ENCODE measurements at places on chromosomes 2 and 18. TPM values are rescaled to one million over a fixed set of nuclear protein-coding genes. Genes with fewer than 3 reads are reported as not detected.

ONECUT2 gene
- total RNA-seq = not detected

ARHGAP25 gene
- 117 TPM for total RNA-seq

FAM237A gene
- total RNA-seq = not detected

PID1 gene
- total RNA-seq = 0.11 TPM

FER1L5 gene
- not detected for total RNA-seq

SPP2 gene
- total RNA-seq = not detected

ACTG2 gene
- total RNA-seq = 0.43 TPM

SGO2 gene
- 37.4 TPM for total RNA-seq

PTRHD1 gene
- 17.3 TPM for total RNA-seq

- H3K4me1 ChIP-seq = no peaks in the 10 kb centered on the region
- no peak overlapping the region for H3K4me3 ChIP-seq
- no peak overlapping the region for H3K27ac ChIP-seq
- no peaks in the 10 kb centered on the region for H3K36me3 ChIP-seq
- DNase-seq = peak; percentile 24
Measured at GRCh38 chr2:240235149-240235803, 94.8 kb upstream of the OTOS start.

DNA sequence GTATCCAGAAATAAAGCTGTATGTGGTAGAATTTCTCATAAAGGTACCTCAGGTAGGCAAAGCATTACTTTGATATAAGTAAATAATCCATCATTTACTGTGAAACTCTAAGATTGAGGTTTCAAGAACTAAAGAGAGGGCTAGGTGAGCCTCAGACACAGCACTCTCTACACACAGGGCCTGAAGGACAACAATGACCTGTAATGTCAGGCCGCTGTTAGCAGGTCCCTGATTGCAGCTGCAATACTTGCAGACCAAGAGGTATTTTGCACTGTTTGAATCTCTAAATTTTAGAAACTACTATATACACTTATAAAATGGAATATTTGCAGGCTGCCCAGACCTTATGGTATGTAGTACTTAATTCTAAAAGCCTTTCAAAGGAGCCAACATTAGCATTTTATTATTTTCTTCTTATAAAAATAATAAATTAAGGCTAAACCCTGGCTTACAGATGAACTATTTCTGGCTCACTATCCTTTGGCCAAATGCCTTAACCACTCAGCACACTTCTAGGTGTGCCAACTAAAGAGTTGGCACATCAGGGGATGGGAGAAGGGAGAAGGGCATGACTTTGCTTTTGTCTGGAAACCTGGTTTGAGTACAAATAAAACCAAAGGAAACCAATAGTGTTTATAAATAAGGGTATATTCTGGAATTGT is 66.7 kb upstream of the SLC39A10 start:
- no peak overlapping the region for H3K27ac ChIP-seq
- no peak overlapping the region for H3K4me3 ChIP-seq
- H3K36me3 ChIP-seq = peaks cover 2% of the 10 kb centered on the region
- H3K27me3 ChIP-seq = no peaks in the 10 kb centered on the region
- peaks cover 14% of the 10 kb centered on the region for H3K4me1 ChIP-seq

DNA sequence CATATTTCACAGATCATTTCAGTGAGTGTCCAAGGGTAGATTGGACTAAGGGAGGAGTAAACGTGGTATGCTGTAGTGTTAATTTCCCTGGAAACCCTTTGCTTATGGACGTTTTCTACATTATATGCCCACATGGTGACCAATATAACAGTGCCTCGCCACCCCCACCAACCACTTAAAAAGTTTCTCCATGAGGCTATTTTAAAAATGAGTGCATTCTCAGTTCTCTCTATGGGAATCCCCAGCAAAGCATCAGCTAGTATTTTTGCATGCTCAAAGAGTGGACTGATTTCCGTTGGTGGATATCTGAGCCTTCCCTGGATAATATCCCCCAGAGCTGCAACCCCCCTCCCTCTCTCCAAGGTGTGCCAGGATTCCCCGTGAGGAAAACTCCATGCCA is 73.2 kb downstream of the TGFA start:
- no peaks in the 10 kb centered on the region for H3K27me3 ChIP-seq
- H3K36me3 ChIP-seq = peaks cover 3% of the 10 kb centered on the region
- no peak for DNase-seq
- H3K4me1 ChIP-seq = no peaks in the 10 kb centered on the region

DNA sequence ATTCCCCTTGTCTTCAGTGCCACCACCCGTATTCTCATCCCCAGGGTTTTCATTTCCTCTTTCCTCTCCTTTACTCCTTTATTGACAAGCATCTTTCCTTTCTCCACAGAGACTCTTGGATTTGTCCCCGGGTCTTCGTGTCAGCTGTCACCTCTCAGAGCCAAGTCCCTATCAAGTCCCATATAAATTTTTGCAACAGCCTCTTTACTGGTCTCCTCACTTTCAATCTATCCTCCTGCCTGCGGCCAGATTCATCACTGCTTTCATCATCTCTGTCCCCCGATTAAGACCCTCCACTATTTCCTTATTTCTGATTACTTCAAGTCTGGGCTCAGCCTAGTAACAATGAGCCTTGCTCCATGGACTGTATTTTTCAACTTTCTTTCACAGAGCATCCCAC is 113.8 kb downstream of the CTAGE1 start:
- H3K27me3 ChIP-seq = no peaks in the 10 kb centered on the region
- H3K27ac ChIP-seq = no peak overlapping the region
- H3K36me3 ChIP-seq = no peaks in the 10 kb centered on the region
- no peak overlapping the region for H3K4me3 ChIP-seq
- no peaks in the 10 kb centered on the region for H3K4me1 ChIP-seq
- DNase-seq = no peak

DNA sequence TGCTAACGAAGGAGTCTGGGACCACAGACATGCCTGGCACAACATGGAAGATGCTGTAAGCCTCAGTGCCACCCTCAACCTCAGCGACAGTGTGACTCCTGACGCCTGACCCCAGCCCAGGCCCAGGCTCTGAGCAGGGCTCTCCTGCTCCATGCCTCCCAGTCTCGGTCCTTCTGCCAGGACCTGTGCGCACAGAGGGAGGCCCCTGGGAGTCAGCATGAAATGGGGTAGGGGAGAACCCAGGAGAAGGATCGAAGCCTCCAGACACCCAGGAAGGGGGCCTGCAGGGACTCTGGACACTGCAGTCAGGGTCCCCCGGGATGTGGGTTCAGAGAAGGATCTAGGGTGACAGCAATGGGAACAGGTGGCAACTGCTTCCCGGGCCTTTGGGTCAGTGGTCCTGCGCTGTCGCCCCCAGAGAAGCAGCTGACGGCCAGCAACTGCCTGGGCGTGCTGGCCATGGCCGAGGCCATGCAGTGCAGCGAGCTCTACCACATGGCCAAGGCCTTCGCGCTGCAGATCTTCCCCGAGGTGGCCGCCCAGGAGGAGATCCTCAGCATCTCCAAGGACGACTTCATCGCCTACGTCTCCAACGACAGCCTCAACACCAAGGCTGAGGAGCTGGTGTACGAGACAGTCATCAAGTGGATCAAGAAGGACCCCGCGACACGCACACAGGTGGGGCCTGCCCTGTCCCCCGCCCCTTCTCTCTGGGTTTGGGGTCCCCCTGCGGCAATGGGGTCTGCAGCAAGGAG is 233.9 kb downstream of the ATAD2B start:
- no peak overlapping the region for H3K4me3 ChIP-seq
- no peaks in the 10 kb centered on the region for H3K27me3 ChIP-seq
- no peak overlapping the region for H3K27ac ChIP-seq
- no peak for DNase-seq
- H3K4me1 ChIP-seq = no peaks in the 10 kb centered on the region

GRCh38 chr2:197024206-197024605 is 97.7 kb upstream of the PGAP1 start:
- no peaks in the 10 kb centered on the region for H3K27me3 ChIP-seq
- no peak overlapping the region for H3K27ac ChIP-seq
- DNase-seq = no peak
- H3K4me3 ChIP-seq = no peak overlapping the region

GRCh38 chr2:55839182-55839819 is 84.3 kb downstream of the EFEMP1 start:
- H3K4me3 ChIP-seq = no peak overlapping the region
- DNase-seq = no peak
- no peak overlapping the region for H3K27ac ChIP-seq

- H3K27ac ChIP-seq = peak overlapping the region; percentile 87
- H3K4me1 ChIP-seq = peaks cover 69% of the 10 kb centered on the region
- H3K36me3 ChIP-seq = peaks cover 19% of the 10 kb centered on the region
- DNase-seq = peak; percentile 64
Measured at GRCh38 chr2:8514796-8515758, 166.8 kb upstream of the ID2 start.

DNA sequence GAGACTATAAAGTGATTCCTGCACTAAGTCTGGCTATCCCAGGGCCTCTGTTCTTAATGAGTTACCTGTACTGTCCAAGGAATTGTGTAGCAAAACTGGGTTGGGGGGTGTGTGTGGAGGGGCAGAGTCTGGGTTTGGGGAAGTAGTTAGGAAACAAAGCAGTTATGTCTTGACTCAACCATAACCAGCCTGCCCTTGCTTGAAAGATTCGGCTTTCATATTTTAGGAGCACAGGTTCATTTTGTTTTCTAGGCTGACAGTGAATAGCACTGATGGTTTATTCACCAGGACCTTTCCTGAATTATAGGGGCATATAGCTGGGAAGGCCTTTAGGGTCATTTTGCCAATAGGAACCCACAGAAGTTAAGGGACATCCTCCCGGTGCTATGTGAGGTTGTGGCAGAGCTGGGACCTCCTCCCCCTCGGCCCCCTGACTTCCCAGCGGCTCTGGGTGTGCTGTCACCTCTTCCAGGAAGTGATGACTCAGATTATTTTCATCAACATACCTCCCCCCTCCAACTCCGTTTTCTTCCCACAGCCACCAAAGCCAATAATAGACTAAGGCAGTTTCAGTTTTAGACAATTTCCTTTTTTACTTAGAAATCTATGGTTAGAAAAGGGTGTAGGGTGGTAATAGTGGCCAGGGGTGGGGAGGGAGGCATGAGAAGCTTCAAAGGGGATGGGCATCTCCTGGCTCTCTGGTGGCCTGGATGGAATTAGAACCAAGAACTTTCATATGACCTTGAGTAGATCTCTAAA is 44.8 kb downstream of the SETBP1 start:
- DNase-seq = peak; percentile 62
- peak overlapping the region; percentile 55 for H3K27ac ChIP-seq
- H3K27me3 ChIP-seq = peaks cover 39% of the 10 kb centered on the region
- peaks cover 12% of the 10 kb centered on the region for H3K36me3 ChIP-seq
- peaks cover 54% of the 10 kb centered on the region for H3K4me1 ChIP-seq
- peak overlapping the region; percentile 52 for H3K4me3 ChIP-seq

- peaks cover 2% of the 10 kb centered on the region for H3K27me3 ChIP-seq
- no peak overlapping the region for H3K4me3 ChIP-seq
- peaks cover 3% of the 10 kb centered on the region for H3K4me1 ChIP-seq
- H3K27ac ChIP-seq = no peak overlapping the region
Measured at GRCh38 chr2:232611559-232612218, 21.7 kb upstream of the EFHD1 start.

DNA sequence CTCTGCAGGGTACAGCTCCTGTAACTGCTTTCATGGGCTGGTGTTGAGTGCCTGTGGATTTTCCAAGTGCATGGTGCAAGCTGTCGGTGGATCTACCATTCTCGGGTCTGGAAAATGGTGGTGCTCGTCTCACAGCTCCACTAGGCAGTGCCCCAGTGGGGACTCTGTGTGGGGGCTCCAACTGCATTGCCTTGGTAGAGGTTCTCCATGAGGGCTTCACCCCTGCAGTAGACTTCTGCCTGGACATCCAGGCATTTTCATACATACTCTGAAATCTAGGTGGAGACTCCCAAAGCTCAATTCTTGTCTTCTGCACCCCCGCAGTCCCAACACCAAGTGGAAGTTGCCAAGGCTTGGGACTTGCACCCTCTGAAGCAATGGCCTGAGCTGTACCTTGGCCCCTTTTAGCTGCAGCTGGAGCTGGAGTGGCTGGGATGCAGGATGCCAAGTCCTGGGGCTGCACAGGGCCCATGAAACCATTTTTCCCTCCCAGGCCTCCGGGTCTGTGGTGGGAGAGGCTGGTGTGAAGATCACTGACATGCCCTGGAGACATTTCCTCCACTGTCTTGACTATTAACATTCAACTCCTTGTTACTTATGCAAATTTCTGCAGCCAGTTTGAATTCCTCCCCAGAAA is 41.6 kb downstream of the EDAR start:
- no peaks in the 10 kb centered on the region for H3K27me3 ChIP-seq
- peaks cover 5% of the 10 kb centered on the region for H3K36me3 ChIP-seq
- no peaks in the 10 kb centered on the region for H3K4me1 ChIP-seq
- no peak overlapping the region for H3K27ac ChIP-seq
- no peak for DNase-seq
- no peak overlapping the region for H3K4me3 ChIP-seq

GRCh38 chr2:215998636-215999035 is 14.7 kb downstream of the MREG start:
- peaks cover 14% of the 10 kb centered on the region for H3K36me3 ChIP-seq
- no peak for DNase-seq
- H3K4me1 ChIP-seq = peaks cover 10% of the 10 kb centered on the region
- no peaks in the 10 kb centered on the region for H3K27me3 ChIP-seq
- no peak overlapping the region for H3K4me3 ChIP-seq

DNA sequence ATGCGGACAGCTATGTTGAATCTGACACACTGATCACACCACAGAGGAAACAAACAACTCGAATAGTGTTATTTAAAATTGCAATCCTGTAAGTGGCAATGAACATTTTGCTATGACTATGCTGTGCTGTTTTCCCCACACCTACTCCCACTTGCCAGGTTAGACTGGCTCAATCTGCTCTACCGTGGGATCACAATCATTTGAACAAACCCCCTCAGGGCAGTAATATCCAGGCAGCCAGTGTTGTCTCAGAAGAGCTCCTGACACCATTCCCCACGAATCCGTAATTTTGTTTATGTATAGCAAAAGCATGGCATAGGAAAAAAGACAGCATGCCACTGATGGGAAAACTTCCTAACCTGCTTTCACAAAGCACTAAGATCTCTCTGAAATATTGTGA is 284.3 kb downstream of the ERBB4 start:
- H3K27ac ChIP-seq = no peak overlapping the region
- DNase-seq = no peak
- no peaks in the 10 kb centered on the region for H3K27me3 ChIP-seq
- no peak overlapping the region for H3K4me3 ChIP-seq
- no peaks in the 10 kb centered on the region for H3K36me3 ChIP-seq

DNA sequence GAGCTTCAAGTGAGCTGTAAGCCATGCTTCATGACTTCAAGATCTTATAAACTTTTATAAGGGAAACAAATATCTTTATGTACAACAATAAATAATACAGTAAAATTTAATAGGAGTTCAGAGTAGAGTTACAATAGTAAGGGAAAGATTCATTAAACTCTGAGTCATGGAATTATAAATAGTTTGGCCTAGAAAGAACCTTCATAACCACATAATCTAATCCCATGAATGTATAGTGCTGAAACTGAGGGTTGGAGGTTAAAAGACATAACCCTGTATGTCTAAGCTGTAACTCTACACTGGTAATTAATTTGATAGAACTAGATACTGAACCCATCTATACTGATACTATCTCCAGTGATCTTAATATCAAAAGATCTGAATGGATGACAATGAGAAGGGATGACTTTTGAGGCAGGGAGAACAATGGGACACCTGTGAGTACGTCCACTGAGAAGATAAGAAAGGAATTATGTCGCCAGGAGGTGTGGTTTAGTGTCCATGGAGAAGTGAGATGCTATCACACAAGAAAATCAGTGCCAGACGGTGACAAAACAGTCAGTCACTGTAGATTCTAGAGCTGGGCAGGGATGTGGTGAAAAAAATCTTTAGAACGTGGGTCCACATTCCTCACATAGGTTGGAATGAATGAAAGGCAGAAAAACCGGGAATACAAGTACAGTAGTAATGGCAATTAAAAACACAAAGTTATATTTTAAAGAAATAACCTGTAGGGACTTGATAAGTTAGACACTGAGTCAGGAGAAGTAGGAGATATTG is 1.1 kb downstream of the IL1F10 start:
- H3K4me3 ChIP-seq = no peak overlapping the region
- peaks cover under 1% of the 10 kb centered on the region for H3K4me1 ChIP-seq
- no peaks in the 10 kb centered on the region for H3K36me3 ChIP-seq
- no peak for DNase-seq
- no peak overlapping the region for H3K27ac ChIP-seq
- H3K27me3 ChIP-seq = peaks cover 11% of the 10 kb centered on the region
